ENCODE measurements at places on chromosomes 6 and 20.
A peak's percentile ranks its signal among the peaks of the same experiment; 100 is the strongest.

GRCh38 chr6:111087871-111088667 is 766 bp downstream of the SLC16A10 start:
- no peak for DNase-seq

GRCh38 chr20:33235696-33236095 is at the start of gene BPIFA1:
Gene BPIFA1 (plus strand): TSS chr20:33235996. CDS start chr20:33237712, 1,716 bp downstream.
- no peak for DNase-seq

GRCh38 chr6:15389084-15389764 is 143.4 kb downstream of the JARID2 start:
- no peak for DNase-seq

DNA sequence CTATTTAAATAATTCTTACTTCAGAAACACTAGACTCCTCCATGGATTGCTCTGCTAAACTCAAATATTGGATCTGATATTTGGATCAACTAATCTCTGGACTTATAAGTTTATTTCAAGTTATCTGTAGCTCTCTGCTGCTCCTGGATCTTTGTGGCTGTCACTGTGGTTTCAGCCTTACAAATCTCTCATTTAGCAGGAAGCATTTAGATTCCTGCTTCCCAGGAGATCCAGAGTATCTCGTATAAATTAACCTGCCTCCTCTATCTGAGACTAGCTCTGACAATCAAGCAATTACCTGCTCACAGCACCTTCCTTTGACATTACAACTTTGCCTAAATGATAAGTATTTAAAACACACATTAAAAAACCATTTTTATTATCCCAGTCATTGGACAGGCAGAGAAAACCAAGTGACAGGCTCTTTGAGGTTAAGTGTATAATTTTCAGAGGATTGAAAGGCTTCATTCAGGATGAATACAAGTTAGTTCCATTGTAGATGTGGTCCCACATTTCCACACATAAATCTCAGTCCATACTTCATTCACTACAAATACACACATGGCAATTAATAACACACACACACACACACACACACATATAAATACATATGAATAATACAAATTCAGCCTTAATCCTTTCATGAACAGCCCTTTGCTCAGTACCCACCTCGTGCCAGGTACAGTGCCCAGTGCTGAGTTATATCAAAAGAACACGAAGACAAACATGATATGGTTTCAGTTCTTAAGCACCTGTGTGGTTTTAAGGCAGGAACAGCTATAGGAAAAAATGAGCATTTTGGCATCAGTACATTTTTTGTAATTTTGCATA is 55.5 kb upstream of the PLCB1 start:
- DNase-seq, result peak; percentile 14

DNA sequence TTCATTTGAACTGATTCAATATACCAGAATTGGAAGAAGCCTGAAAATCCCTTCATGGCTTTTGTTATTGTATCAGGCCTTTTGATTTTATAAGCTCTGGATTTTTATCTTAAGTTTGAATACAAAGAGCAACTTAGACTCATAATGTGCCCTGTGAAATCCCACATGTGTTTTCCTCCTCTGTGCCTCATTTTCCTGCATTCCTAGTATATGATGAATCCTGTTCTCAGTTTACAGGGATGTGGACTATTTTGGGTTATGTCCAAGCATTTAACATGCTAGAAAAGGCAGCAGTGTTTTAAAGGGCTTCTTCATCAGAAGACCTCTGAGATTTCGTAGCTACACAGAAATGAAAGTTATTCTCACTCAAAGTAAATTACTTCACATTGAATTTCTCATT is 455.0 kb downstream of the RFPL4B start:
- no peak for DNase-seq

DNA sequence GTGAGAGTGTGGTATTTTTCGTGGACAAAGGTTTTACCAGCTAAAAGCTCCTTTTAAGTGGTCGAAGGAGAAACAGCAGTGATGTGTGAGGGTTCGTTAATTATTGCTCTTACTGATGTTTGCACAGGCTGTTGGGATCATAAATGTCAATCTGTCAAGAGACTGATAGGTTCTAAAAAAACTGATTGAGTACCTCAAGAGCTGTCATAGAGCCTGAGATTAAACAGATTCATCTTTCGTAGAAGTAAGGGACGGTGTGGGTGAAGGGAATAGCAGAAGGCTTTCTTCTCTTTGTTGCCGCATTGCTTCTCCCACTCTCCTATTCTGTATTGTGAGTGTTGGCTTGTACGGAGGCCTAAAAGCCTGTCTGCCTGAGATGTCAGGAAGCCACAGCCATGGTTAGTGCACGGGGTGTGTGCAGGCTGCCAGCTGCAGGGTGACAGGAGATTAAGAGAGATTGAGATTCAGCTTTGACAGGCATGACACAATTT is 291.0 kb downstream of the ZFAND3 start:
- peak; percentile 25 for DNase-seq

DNA sequence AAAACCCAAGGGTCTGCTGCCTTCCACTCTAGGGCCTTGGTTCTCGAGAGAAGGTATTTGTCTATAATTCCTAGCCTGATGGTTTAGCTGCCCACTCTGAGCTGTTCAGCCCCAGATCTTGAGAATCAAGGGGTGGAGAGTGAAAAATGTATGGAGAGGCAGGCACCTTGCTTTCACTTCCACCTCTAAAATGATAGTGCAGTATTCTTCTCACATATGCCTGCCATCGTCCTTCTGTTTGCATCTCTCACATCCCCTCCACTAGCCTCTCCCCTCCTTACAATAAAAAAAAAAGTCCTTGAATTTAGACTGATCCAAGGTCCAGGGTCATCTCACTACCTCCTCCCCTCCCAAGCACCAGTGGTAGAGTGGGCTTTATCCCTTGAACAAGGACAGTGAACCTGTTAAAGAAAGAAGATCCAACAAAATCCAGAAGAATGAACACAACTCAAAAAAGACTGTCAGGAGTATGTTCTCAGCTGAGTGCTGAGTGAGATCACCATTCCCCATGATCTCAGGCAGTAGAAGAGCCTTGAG is 104.2 kb downstream of the HIVEP1 start:
- DNase-seq, result no peak

- DNase-seq, result peak; percentile 23
Measured at GRCh38 chr20:63775096-63775978, 35.8 kb downstream of the SLC2A4RG start.

- no peak for DNase-seq
Measured at GRCh38 chr6:147935656-147936055, 407.0 kb upstream of the SASH1 start.

DNA sequence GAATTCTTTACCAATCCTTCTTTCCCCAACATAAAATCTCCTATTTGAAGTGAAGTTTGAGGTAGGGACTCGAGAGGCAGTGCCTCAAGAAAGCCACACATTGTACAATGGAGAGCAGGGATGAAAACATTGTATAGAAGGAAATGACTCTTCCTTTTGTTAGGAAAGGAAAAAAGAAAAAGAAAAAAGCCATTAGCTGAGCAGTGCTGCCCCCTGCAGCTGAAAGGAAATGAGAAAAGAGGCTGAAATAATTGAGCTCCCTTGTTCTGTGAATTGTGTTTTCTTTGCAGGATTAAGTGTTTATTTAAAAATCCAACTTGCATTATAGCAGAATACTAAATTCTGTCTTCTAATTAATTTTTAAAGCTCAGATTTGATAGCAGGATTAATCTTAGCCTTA is 162.9 kb upstream of the SASH1 start:
- DNase-seq, result no peak

GRCh38 chr6:134920422-134920821 is 29.5 kb downstream of the ALDH8A1 start:
- no peak for DNase-seq

DNA sequence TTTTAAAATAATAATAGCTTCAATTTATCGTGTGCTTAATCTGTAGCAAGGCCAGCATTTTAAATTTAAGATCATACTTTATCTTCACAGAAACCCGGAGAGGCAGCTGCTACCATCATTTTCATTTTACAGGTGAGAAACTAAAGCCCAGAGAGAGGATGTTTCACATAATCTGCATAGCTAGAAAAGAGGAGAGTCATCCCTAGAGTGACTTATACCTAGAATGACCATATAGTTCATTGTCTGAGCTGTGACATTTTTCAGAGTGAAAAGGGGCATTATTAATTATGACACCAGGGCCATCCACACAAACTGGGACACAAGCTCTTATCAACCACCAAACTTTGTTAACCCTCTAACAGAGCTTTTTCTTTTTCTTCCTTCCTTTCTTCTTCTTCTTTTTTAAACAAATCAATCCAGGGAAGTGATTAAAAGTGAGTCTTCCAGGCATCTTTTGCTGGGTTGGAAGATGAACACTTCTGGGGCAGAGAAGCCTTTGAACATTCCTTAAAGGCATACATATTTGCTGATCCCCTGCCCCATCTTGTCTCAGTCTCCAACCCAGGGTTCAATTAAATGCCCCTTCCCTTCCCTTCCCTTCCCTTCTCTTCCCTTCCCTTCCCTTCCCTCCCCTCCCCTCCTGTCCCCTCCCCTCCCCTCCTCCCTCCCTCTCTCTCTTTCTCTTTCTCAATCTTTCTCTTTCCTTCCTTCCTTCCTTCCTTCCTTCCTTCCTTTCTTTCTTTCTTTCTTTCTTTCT is 272.5 kb upstream of the JAG1 start:
- no peak for DNase-seq

- no peak for DNase-seq
Measured at GRCh38 chr6:105791583-105792318, 294.4 kb upstream of the PRDM1 start.

DNA sequence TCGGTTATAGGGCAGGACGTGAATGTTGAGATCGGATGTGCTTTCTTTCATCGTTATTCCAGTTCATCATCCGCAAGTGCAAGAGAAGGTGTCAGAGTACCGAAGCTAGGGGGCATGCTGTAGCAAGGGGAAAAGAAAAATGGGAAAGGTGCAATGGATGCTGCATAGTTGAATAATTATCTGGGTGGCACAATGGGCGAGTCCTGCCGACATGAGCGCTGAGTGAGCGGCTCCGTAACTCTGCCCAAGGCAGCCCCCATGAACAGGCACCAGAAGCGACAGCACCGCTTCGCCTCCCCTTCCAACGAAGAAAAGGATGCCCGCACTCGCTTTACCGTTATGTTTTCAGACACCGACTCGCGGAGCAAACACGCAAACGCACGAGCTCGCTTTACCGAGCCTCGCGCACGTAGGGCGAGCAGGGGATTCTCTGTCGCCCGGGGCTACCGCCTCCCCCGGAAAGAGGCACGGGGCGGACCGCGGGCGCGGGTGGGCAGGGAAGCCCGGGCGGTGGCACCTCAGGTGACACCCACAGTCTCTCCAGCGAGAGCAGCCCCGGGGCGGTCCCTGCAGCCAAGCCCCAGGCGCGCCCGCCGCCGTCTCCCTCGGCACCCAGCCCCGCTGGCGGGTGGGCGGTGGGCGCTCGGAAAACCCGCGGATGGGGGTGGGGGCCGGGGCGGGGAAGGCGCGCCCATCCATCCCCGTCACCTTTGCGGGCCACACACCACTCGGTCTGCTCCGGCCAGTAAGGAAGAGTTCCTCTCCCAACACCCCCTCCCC is 654 bp downstream of the WASF1 start:
- DNase-seq, result peak; percentile 39

DNA sequence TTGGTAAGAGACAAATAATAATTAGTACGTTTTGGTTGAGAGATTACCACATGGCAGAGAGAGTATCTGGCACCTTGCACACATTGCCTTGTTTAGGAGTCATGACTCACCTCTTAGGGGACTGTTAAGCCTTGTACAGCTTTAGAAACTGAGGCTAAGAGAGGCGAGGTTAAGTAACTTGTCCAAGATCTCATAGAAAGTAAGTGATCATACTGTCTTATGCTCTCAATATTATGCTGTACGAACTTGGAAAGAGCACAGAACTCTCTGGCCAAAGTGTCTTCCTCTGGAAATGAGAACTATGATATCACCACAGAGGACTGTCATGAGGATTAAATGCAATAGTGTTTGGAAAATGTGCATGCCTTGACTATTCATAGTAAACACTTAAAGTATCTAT is 249.0 kb downstream of the UTRN start:
- DNase-seq, result no peak
